ENCODE measurements at places on chromosomes 5 and 9.

- DNase-seq: no peak
Observed at GRCh38 chr5:61610678-61611024, 278.6 kb downstream of the ZSWIM6 start.

GRCh38 chr5:167790462-167791260 is 500.8 kb upstream of the WWC1 start:
- DNase-seq: no peak

- DNase-seq: no peak
Observed at GRCh38 chr9:21708856-21709255, 93.6 kb upstream of the MTAP start.

- DNase-seq: no peak
Observed at GRCh38 chr9:26459959-26460358, 432.6 kb downstream of the CAAP1 start.

DNA sequence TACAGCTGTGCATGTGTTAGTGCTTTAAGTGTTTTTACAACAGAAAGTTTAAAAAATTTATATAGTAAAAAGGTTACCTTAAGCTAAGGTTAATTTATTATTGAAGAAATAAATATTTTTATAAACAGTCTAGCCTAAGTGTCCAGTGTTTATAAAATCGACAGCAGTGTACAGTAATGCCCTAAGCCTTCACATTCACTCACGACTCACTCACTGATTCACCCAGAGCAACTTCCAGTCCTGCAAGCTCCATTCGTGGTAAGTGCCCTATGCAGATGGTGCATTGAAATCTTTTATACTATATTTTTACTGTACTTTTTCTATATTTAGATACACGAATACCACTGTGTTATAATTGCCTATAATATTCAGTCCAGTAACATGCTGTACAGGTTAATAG is 159.1 kb downstream of the ROR2 start:
- peak; percentile 53 for DNase-seq

GRCh38 chr5:175246889-175247520 is 197.0 kb downstream of the DRD1 start:
- DNase-seq: no peak

DNA sequence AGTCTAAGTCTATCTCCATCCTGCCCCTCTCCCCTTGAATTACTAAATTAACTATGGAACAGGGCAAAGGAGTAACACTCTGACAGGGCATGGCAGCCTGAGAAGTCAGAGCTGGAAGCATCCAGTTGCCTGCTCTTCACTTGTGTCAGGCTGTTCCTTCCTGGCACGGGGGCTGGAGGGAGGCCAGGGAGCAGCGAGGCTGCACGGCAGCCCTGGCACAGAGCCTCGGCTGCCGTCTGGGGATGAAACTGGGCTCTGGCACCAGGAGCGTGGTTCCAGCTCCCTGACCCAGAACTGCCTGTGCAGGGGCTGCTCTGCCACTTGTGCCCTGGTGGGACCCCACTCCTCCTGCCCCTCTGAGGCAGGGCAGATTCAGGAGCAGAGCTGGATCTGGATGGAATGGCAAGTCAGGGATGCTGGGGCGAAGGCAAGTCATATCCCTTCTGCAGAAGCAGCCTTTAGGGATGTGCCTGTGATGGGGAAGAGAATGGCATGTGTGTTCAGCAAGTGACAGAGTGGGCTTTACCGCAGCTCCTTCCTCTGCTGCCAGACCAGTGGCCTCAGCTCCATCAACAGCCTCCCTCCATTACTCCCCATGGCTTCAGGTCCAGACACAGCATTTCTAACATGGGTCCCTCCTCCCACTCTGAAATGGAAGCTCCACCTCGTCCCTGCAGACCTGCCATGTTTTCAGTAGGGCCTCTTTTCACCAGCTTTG is 42.2 kb upstream of the PDE8B start:
- DNase-seq: no peak

GRCh38 chr9:110996436-110997220 is 41.6 kb downstream of the LPAR1 start:
- DNase-seq: no peak

DNA sequence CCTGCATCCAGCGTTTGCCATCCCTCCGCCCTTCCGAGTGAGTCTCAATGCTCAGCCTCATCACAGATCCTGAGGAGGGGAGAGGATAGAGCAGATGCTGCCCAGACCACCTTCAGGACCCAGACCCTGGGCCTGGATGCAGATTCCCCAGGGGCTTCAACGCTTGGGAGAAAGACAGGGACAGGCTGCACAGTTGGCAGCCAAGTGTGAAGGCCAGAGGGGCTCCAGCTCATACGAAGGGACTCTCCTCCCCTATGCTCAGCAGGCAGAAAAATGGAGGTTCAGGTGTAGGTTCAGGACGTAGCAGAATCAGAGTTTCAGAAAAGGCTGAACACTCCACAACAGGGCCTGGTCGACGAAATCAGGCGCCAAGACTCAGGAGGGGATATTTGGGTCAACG is 378.5 kb upstream of the IRX1 start:
- DNase-seq: no peak

GRCh38 chr5:68297656-68298055 is 82.1 kb downstream of the PIK3R1 start:
- no peak for DNase-seq

- no peak for DNase-seq
Observed at GRCh38 chr5:75395277-75395676, 58.3 kb downstream of the HMGCR start.

DNA sequence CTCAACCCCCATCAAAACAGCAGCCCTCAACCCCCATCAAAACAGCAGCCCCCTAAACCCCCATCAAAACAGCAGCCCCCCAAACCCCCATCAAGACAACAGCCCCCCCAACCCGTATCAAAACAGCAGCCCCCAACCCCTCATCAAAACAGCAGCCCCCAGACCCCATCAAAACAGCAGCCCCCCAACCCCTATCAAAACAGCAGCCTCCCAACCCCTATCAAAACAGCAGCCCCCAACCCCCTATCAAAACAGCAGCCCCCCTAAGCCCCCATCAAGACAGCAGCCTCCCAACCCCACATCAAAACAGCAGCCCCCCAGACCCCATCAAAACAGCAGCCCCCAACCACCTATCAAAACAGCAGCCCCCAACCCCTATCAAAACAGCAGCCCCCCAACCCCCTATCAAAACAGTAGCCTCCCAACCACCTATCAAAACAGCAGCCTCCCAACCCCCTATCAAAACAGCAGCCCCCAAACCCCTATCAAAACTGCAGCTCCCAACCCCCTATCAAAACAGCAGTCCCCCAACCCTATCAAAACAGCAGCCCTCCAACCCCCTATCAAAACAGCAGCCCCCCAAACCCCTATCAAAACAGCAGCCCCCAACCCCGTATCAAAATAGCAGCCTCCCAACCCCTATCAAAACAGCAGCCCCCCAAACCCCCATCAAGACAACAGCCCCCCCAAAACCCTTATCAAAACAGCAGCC is 1.2 kb downstream of the TPPP start:
- no peak for DNase-seq

- no peak for DNase-seq
Observed at GRCh38 chr9:98859941-98860340, 52.5 kb downstream of the GALNT12 start.

- DNase-seq: no peak
Observed at GRCh38 chr5:10741661-10742060, 19.4 kb downstream of the DAP start.

GRCh38 chr5:143328589-143329220 is 74.8 kb downstream of the NR3C1 start:
- no peak for DNase-seq

GRCh38 chr5:116652196-116652729 is 77.6 kb upstream of the SEMA6A start:
- DNase-seq: peak; percentile 80

- no peak for DNase-seq
Observed at GRCh38 chr9:122320413-122320881, 50.4 kb upstream of the PTGS1 start.

DNA sequence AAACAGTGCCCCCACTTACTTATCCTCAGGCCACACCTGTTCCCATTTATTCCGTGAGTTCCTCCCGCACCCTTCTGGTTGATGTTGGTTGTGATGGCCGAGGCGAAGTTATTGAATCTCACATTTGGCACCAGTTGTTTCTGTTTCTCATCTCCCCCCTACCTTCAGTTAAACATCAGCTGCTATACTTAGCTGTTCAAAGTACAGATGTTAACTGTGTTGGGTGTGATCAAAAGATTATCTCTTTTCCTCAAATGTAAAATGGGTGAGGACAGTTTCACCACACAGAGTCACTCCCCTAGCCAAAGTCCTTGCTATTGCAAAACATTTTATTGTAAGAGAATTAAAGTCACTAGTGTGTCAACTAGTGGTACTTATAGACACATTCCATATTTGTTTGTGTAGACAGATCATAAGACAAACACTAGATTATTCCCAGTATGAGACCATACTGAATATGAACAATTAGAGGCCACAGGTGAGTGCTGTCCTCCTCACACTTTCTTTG is 43.2 kb upstream of the PRSS3 start:
- no peak for DNase-seq

GRCh38 chr9:19965336-19965735 is 176.5 kb upstream of the SLC24A2 start:
- DNase-seq: no peak

DNA sequence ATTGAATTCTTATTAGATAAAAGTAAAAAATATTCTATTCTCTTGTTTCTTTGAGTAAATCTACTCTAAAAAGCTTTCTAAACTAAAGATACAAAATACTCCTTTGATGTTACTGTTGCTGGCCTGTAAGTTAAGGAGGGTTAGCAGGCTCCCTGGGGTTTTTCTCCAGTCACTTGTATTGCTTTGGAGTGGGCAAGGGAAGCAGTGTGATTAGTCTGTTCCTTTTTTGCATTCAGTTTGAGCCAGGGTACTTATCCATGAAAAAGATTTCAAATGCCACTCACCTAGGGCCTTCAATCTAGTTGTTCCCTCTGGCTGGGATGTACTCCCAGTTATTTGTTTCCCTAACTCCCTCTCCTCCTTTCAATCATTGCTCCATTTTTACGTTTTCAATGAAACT is 256.2 kb upstream of the SMC2 start:
- DNase-seq: no peak

DNA sequence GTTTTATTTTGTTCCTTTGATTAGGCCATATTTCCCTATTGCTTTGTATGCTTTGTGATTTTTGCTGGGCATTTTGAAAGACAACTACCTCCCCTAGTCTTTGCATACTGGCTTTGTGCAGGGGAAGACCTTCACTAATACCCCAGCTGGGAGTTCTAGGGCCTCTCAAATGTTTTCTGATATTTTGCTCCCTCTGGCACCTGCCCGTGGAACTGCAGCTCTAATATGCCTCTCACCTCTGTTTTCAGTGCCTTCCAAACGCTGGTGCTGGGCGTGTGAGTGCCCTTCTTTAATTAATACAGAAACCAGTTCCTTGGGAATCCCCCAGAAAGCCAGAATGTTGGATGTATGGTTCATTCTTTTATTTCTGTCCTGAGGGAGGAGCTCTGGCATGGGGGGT is 204.5 kb downstream of the COMMD10 start:
- no peak for DNase-seq

- no peak for DNase-seq
Observed at GRCh38 chr9:98970532-98971041, 26.9 kb downstream of the COL15A1 start.

DNA sequence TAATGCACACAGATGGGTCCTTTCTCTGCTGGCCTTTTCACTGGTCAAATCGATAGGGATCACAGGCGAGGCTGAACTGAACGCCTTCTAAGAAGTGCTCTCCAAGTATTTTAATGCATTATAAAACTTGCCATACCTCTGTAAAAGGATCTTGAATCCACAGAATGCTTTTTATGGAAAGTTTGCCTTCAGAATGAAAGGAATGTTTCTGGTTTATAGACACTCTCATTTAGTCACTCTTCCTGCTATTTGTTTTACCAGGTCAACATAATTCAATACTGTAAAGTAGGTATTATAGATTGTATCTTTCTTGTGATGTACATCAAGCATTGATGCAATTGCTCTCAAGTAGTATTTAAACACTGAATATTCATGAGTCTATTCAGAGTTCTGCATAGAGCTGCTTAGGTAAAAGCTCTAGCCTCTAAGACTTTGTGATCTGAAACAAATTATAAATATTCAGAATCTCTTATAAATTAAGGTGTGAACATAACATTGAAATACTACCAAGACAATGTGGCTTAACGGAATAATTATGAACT is 308.4 kb downstream of the ISL1 start:
- DNase-seq: no peak

GRCh38 chr5:118325931-118326330 is 662.4 kb downstream of the DTWD2 start:
- DNase-seq: no peak

DNA sequence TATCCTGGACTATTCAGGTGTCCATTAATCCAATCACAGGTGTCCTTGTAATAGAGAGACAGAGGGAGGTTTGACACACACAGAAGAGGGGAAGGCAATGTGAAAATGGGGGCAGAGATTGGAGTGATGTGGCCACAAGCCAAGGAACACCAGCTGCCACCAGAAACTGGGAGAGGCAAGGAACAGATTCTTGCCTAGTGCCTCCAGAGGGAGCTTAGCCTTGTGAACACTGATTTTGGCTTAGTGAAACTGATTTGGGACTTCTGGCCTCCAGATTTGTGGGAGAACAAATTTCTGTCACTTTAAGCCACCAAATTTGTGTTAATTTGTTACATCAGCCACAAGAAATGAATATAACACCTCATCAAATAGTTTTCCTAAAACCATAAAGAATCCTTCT is 416.2 kb downstream of the ENC1 start:
- DNase-seq: no peak

GRCh38 chr5:143682246-143682905 is 129.6 kb upstream of the HMHB1 start:
- no peak for DNase-seq

GRCh38 chr5:141338538-141339306 is at the start of gene PCDHGA2:
TSS of gene PCDHGA2 (plus strand) at chr5:141338760.
- peak; percentile 44 for DNase-seq

DNA sequence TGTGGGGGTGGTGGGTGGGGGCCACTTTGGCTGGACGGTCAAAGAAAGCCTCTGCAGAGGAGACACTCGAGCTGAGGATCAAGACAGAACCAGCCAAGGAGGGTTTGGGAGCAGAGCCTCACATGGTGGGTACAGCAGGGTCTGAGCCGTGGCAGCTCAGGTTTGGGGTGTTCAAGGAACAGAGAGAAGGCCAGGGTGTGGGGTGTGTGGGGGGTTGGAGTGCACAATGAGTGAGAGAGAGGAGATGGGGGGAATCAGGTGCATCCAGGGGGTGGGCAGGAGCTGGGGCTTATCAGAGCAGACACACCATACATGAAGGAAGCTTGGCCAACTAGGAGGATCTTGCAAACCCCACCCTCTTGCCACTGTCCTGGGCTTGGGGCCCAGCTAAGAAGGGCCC is 140.0 kb downstream of the NSG2 start:
- no peak for DNase-seq

DNA sequence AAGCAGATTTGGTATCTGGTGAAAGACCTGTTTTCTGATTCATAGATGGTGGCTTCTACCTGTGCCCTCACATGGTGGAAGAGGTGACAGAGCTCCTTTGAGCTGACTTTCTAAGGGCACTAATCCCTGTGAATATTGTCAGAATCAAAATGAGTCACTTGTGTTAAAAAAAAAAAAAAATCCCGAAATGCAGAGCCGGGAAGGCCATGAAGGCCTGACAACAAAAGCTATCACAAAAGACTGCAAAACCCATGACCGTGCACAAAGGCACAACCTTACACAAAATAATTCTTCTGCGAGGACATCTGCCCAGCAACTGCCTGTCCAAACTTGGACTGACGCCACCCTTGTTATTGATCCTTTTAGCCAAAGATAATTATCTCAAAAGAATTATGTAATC is 19.6 kb upstream of the UBTD2 start:
- peak; percentile 53 for DNase-seq
